HepG2 (cell line): ENCODE measurements at places on chromosomes 6 and 20. TPM values are rescaled to one million over a fixed set of nuclear protein-coding genes. Genes with fewer than 3 reads are reported as not detected.

WASF1 gene
- 8.5 and 10.3 TPM in 2 replicates for total RNA-seq

GRCh38 chr6:117681162-117681741, 6.0 kb downstream of the NUS1 start:
- DNase-seq: no peak

ACOT8 gene
- total RNA-seq: 31.4 and 39.1 TPM in 2 replicates

DNA sequence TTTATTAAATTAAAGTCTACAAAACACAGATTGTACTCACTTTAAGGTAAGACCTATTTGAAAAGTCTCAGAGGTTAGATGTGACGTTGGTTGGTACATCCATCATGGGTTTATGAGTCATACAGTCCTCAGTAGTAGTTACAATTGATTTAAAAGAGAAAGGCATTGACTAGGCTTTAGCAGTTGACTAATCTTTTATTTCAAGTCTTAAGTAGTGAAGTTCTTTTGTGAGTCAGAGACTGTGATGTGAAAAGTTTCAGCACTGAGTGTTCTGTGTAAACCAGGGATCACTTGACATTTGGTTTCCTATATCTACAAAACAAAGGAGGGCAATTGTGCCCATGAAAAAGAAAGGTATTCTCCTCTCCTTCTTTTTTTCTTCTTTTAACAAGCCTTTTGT, 221.3 kb downstream of the GRIK2 start:
- DNase-seq: no peak

GRCh38 chr6:29676981-29677601, 3.9 kb downstream of the ZFP57 start:
- no peak for DNase-seq

BPI gene
- not detected in 2 replicates for total RNA-seq

CFAP206 gene
- total RNA-seq: not detected in 2 replicates

GPR63 gene
- 0.02 and 0.03 TPM in 2 replicates for total RNA-seq
